Left lung (tissue), 14 donors: ENCODE measurements at places on chromosomes 7 and 10.

- no peak for DNase-seq
Observed at GRCh38 chr10:130931256-130931655, 380.3 kb downstream of the TCERG1L start.

- no peak for DNase-seq
Observed at GRCh38 chr10:77164616-77165311, 472.8 kb downstream of the KCNMA1 start.

GRCh38 chr7:111357691-111358090 lies 204.6 kb downstream of the IMMP2L start:
- DNase-seq: no peak

DNA sequence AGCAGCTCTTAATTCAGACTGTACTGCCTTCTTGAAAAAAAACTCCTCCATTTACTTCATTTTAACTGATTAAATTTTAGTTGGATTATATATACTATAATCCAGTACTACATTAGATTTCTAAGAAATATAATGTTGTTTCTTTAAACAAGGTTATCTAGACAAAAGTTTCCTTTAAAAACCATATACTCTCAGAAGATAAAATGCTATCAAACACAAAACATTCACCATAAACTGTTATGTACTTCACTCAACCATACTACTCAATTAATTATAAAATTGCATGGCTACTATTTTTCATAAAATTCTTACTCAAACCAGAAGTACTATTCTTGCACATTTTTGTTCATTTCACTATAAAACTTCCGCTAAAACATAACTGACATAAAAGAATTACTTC lies 12.7 kb downstream of the GPR22 start:
- DNase-seq: no peak

DNA sequence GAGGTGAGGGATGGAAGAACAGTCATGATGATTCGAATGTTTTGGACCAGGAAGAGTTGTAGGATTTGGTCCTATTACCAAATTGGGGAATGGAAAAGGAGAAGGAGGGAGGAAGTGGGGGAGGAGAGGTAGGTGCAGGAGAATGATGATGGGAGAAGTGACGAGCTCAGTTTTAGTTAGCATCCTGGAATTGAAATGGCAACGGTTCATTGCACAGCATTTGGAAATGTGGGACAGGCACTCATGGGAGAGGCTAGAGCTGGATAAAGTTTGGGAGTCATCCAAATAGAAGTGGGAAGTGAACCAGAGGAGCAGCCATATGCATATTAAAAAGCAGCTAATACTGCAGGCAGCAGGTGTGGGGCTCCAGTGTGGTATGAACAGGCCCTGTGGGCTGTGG lies 253.6 kb downstream of the SORCS3 start:
- DNase-seq: no peak
